ENCODE measurements at places on chromosomes 1 and 21. TPM values are rescaled to one million over a fixed set of nuclear protein-coding genes. Genes with fewer than 3 reads are reported as not detected.

DNA sequence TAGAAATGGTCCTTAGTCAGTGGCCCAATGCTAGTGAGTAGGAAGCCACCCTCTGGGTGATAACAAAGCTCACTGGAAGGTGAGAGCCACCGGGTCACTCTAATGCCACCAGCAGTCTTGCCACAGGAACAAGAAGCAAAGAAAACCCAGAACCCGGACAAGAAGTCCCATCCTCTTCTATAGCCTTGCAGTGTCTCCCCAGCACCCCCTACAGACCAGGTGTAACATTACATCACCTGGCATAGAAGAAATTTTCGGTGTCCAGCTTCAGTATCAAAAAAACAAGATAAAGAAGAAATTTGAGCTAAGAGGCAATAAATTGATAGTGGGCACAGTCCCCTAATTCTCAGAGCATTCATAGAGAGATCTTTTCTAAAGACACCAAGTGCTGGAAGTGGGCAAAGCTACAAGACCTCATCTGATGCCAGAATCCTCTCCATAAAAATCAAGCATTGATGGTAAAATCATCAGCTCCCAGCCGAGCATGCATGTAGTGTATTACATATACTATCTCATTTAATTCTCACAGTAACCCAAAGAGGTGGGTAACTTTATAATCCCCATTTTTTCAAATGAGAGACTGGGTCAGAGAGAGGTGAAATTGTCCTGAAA is 491.0 kb downstream of the MATN1 start:
- DNase-seq: no peak

DNA sequence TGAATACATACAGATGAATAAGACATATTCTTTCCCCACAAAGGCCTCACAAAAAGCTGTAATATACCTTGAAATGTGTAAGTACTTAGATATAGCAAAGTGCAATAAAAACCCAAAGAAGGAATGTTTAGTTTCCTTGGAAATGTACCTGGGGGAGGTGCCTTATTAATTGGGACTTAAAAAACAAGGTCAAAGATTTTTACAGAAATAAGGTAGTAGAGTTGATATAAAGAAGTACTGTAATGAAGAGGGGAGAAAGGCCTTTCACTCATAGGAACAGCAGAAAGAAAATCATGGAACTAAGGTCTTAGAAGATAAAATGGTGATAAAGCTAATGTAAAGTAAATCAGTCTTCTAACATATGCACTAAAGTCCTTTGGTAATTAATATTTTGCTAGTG is 153.9 kb upstream of the B3GALT2 start:
- no peak for DNase-seq

The FMOD gene
- 40.8 TPM for total RNA-seq

The MASP2 gene
- not detected for total RNA-seq

GRCh38 chr1:174818014-174818616 is 181.6 kb upstream of the CACYBP start:
- DNase-seq: no peak

- no peak for DNase-seq
These were observed 42.8 kb downstream of the MRPL39 start for GRCh38 chr21:25564349-25564948.

- no peak for DNase-seq
These were observed 12.9 kb downstream of the MORN1 start for GRCh38 chr1:2378441-2378851.

GRCh38 chr1:229365569-229365968 is 22.7 kb upstream of the CCSAP start:
- DNase-seq: no peak

DNA sequence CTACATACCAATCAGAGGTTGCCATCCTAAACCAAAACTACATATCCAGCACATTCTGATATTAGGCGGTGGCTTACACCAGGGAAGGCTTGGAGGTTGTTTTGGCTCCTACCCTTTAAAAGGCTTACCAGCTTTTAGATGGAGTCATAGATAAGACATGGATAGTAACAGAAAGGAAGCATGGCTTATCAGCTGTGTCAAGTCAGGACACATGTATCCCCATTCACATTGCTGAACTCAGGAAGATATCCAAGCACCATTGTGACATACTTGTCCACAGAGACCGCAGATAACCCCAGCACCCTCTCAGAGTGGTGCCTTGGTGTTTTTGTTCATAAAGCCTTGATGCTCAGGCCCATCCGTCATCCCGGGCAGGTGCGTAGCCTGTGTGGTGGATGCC is 39.7 kb downstream of the ADARB1 start:
- no peak for DNase-seq

Data from prostate gland (tissue), 2 donors.